Activated CD4-positive, alpha-beta memory T cell treated with anti-CD3 and anti-CD28 coated beads for 36 hours (primary cell): ENCODE measurements at places on chromosomes 4 and X.

GRCh38 chr4:102575369-102576129, 74.4 kb downstream of the NFKB1 start:
- peak; percentile 43 for DNase-seq

DNA sequence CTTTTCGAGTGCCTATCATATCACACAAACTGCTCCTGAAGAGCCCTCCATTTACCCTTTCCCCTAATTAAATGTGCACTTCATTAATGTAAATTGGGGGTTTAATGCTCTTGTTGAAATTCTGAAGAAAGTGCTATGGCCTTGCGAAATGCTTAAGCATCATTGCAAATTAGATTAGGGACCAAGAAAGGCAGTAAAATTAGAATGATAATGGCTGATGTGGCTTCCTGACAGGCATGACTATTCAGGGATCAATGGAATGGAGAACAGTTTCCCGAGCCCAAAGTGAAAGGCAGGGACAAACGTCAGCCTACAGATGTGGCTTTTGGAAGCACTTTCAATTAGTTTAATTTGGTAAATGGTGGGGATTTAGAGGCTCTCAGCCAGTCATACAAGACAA, 120.1 kb downstream of the NKX6-1 start:
- DNase-seq: no peak

DNA sequence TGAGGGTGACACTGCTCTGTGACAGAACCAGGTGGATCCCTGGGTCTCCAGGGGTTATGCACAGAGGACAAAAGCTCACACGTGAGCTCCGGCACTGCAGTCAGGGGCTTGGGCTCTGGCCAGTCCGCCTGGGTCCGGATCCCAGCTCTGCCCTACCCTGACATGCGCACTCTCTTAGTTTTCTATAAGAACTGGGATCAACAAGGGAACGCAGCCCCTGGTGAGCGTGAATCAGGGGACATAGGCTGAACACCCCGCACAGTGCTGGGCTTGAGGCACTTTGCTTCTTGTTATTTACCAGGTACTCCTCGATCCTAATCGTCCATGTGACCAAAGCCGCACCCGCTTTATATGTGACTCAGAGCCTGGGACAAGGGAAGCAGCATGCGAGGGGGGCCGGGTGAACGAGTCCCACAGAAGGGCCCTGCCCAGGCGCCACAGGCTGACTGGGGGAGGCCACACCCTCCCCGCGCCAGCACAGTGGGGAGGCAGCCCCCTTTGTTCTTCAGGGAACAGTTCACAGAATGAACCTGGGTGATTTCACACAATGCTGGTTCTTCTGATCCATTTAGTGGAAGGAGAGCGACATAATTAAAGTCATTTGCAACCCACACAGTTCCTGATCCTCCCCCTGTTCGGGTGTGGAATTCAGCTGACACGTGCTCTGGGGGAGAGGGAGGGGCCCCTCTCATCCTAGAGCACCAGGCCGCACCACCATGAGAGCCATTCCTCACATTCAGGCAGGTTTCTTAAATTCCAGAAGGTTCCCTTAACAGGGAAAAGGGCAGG, 55.5 kb downstream of the WFS1 start:
- DNase-seq: no peak

- no peak for DNase-seq
These were observed 157.6 kb downstream of the MAB21L2 start for GRCh38 chr4:150739591-150739990.

GRCh38 chr4:6727943-6728250, 11.9 kb downstream of the BLOC1S4 start:
- no peak for DNase-seq

- peak; percentile 27 for DNase-seq
These were observed 19.1 kb upstream of the TEX13B start for GRCh38 chrX:108001218-108001814.

- no peak for DNase-seq
These were observed 21.4 kb downstream of the SH3RF1 start for GRCh38 chr4:169249214-169249973.

DNA sequence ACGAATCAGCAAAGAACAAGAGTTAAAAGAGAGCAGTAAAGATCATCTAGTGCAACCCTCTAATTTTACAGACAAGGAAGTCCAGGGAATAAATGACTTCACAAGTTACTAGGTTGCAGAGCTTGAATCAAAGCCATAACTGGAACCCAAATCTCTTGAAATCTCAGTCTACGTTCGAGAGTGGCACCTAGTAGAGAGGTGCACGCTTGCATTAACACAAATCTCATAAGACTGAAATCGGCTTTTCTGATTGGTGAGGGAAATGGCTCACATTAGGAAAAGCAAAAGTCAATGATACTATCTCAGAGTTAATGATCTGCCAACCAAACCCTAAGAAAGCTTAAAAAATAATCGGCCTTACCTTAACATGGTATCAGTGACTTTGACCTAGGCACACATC, 43.0 kb downstream of the FAT1 start:
- DNase-seq: no peak

- DNase-seq: no peak
These were observed 86.3 kb downstream of the C4orf51 start for GRCh38 chr4:145766273-145766672.

DNA sequence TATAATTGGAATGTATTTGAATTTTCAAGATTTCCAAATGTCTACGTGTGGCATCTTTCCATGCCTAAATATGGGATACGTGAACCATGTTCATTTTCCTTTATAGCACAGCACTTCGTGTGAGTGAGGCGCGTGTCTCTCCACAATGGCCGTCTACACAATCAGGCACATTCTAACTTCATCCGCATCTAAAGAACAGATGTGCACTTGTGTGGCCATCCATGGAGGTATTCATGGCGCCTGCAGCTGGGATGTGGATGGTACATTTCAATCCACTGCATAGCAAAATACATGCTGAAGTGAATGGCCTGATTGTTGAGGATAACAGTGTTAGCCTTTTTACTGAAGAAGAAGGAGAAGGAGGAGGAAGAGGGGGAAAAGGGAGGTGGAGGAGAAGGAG, 34.5 kb upstream of the TRIM2 start:
- no peak for DNase-seq

GRCh38 chrX:18956303-18957032, 27.4 kb downstream of the PHKA2 start:
- DNase-seq: no peak

- DNase-seq: no peak
These were observed 5.5 kb upstream of the TLR10 start for GRCh38 chr4:38788317-38788716.

DNA sequence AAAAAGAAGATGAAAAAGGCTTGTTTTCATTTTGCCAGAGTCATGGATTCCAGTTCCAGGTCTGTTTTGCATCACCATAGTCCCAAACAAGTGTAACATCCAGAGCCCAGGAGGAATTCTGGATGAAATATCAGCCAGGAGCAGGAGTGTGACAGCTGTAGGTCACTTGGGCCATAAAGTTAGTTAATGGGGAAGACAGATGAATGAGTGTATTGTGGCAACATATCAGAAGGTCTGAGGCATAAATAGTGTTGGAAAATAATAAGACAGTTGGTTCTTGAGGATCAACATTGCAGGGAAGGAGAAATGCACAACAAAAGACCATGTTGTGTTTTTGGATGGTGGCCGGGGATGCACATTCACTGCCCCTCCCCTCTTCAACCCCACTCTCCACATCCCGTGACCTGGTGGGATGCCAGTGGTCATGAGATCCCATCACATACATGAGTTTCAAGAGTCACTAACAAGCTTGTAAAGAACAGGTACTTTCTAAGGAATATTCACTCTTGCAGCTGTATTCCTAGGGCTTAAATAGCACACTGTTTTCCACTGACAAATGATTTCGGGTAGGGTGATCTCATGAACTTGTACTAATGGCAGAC, 83.1 kb upstream of the IGFBP7 start:
- DNase-seq: no peak

DNA sequence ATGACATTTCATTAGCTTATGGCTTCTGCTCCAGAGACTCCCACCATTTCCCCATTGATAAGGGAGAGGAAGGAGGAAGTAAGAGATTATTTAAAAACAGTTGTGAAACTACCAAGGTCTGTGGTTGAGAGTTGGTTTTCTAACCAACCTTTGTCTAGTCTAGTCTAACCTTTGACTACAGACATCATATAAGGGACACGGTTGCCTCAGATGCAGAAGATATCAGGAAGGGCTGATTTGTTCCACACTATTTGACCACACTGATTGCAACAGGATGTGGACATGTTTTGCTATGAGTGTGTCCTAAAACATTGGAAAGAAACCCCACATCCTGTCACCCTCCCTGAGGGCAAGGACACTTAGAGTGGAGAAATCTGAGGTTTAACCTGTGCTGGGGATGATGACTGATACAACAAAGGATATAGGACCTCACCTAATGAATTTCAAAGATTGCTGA, 53.0 kb downstream of the COQ2 start:
- peak; percentile 51 for DNase-seq

DNA sequence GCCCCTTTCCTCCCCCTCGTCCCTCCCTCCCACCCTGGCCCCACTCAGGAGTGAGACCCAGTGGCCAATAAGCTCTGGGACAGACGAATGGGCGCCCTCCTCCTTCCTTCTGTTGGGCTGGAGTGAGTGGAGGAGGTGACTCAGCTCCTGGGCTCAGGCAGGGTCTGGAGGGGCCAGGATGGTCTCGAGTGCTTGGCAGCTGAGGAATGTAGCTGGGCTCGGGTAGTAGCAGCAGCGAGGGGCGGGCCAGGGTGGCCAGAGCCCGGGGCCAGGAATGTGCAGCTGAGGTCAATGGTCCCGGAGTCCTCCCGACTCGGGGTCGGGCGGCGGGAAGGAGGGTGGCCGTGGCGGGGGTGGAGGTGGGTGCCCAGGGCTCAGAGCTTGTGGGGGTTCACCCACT, 15.0 kb downstream of the G6PD start:
- DNase-seq: no peak

GRCh38 chr4:148044912-148045352, 313.0 kb downstream of the ARHGAP10 start:
- DNase-seq: no peak

DNA sequence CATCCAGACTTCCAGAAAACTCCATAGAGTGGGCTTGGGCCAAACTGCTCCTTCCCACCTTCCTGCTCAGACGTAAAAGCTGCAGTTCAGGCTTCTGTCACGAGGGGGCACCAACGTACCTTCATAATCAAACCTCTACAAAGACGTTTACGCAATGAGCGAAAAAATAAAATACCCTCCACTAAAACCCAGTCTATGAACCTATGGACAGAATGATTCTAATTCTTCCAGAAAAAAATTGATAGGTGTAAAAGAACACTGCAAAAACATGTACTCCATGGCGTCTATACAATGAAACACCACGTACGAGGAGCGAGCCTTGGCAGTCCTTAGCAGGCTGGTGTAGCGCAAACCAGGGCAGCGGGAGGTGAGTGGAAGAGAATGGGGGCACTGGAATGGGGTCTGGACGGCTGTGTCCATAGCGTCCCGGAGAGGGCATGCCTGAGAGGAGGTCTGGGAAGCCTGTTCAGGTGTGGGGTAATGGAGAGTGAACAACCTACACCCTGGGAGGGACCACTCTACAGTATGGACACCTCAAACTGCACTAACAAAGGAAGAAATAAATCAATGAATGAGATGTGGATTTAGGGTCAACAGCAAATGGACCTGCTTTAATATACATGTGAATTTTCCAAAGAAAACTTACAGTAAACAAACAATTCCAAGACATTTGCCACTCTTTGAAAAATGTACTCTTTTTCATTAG, 14.4 kb upstream of the RAB40A start:
- DNase-seq: peak; percentile 76

DNA sequence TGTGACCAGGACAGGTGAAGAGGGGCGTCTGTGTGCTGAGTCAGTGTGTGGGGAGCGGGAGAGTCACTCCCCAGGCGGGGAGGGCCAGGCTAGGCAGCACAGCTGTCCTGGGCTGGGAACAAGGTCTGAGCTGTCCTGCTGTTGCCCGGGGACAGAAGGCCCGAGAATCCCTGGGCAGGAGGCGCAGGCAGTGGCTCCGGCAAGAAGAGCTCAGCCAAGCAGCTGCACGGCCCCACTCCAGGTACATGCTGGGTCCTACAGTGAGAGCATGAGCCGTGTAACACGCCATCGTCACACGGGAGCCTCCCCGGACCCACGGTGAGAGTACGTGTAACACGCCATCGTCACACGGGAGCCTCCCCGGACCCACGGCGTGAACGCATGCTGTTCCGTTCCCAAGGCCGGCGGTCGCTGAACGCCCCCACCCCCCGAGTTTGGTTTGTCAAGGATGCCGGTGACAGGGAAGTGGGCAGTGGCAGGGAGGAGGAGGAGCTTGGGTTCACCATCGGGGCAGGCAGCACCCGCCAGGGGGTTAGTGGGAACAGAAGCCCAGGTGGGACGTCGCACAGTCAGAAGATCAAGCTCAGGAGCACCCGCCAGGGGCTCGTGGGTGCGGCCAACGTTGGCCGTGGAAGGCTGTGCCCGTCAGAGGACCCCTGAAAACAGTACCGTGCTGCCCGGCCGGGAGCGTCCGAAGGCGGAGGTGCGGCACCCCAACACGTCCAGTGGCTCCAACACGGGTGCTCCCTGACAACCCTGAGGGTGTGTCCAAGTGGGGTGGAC, 15.6 kb downstream of the PPP2R3B start:
- no peak for DNase-seq

DNA sequence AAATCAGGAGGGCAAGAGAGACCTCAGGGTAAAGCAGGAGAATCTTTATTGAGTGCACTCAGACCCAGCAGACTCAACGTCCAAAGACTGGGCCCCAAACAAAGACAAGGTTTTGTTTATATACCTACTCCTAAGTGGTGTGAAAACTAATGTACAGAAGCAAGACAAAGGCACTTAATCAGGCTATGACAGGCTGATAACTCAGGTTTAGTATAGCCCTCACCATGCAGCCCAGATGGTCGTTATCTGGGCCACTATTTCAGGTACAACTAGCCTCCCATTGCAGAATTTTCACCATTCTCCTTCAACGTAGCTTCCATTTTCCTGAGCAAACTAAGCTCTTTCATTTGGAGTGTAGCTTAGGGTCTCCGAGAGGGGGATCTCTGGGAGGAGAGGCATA, 36.9 kb downstream of the SULT1E1 start:
- DNase-seq: no peak

- no peak for DNase-seq
These were observed 14.0 kb upstream of the GLOD5 start for GRCh38 chrX:48747415-48748016.

DNA sequence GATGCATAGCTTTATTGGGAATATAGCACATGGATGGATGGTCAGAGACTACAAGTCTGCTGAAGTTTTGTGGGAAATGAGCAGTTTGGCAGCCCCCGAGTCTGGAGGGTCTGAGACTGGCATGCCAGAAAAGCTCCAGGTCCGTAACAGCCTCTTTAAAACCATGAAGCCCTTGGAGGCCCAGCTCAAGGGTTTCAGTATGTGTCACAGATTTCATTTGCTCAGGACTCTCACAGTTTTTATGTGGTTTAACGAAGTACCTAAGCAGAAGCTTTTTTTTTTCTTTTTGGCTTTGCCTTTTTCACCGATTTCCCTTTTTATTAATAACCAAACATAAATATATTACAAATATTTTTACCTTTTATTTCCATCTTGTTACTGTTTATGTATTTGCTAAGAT, 30.6 kb upstream of the TMEM184C start:
- no peak for DNase-seq

GRCh38 chr4:113404841-113405240, 355.4 kb downstream of the ANK2 start:
- DNase-seq: no peak
